Retinal pigment epithelial cell (primary cell): ENCODE measurements at places on chromosomes 13 and 19.

GRCh38 chr19:54189145-54189734 lies at the start of gene MBOAT7:
MBOAT7 (minus strand) TSS chr19:54189580; CDS start chr19:54188508, 1,072 bp downstream.
- no peak for DNase-seq

GRCh38 chr13:25415241-25415640 lies 43.5 kb downstream of the ATP8A2 start:
- DNase-seq: no peak

DNA sequence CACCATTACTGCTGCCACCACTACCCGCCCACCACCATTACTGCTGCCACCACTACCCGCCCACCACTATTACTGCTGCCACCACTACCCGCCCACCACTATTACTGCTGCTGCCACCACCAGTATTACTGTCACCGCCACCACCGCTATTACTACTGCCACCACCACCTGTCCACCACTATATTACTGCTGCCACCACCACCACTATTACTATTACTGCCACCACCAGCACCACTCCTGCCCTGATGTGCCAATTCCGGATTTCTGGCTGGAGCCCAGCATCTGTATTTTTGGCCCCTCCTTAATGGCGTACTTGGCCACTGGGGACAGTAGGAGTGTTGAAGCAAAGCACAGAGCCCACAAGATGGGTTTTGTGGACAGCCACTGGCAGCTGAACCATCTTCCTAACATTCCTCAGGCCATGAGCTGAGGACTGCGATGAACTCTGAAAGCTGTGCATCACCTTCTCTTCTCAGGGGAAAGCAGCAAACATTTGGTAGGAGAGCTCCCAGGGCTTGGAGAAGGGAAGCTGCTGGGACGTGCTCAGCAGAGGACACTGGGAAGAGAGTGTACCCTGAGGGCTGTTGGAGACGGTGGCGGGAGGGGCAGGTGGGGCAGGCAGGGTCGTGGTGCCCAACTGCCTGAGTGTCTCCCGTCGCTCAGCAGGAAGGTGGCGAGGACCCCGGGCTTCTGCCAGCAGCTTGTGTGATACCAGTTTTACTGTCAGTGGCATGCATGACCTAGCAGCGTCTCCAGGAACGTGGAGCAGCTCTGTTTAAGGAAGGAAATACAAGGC lies 23.0 kb downstream of the CUL4A start:
- DNase-seq: no peak

- DNase-seq: no peak
Observed at GRCh38 chr13:48908381-48909055, 67.2 kb upstream of the FNDC3A start.

DNA sequence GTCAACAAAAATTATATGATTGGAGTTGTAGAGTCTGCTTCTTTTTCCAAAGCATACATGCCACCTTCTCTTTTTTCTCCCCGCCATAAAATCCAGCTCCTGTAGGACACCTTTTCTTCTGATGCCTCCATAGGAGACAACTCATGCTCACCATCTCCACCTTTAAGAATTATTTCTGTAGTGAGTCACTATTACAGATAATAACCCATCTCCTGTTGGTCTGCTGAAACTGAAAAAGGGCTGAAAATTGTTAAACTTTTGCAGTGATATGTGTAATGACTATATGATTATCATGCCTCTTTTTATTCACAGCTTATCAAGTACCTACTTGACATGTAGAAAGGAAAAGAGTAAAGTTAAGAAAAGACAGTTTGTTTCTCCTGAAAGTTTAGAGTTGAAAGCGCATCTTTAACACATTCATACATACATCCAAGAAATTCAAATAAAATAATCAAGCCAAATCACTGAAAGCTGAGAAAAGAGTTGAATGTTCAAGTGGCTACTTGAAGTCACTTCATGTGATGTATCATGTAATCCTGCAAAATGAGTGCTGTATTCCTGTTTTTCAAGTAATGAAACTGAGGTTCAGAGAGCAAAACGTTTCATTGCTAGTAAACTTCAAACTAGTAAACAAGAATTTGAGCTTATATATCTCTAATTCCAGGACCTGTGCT lies 35.5 kb upstream of the LPAR6 start:
- no peak for DNase-seq

- DNase-seq: no peak
Observed at GRCh38 chr19:50968716-50969412, 527 bp downstream of the KLK6 start.

GRCh38 chr13:42086582-42086981 lies 38.1 kb downstream of the DGKH start:
- DNase-seq: no peak

DNA sequence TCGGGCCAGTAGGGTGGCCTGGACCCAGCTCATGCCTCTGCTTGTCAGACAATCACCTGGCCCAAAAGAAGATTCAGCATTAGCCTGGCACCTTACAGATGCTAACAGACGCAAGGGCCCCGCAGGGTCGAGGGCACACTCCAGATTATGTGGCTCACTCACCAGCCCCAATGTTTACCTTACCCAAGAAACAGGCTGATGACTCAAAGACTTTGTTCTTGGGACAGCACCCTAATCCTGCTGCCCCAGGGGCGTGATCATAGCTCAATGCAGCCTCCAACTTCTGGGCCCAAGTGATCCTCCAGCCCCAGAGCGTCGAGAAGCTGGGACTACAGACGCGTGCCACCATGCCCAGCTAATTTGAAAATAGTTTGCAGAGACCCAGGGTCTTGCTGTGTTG lies 9.8 kb downstream of the ECSIT start:
- no peak for DNase-seq

GRCh38 chr13:51385114-51385513 lies 45.6 kb downstream of the SERPINE3 start:
- no peak for DNase-seq

DNA sequence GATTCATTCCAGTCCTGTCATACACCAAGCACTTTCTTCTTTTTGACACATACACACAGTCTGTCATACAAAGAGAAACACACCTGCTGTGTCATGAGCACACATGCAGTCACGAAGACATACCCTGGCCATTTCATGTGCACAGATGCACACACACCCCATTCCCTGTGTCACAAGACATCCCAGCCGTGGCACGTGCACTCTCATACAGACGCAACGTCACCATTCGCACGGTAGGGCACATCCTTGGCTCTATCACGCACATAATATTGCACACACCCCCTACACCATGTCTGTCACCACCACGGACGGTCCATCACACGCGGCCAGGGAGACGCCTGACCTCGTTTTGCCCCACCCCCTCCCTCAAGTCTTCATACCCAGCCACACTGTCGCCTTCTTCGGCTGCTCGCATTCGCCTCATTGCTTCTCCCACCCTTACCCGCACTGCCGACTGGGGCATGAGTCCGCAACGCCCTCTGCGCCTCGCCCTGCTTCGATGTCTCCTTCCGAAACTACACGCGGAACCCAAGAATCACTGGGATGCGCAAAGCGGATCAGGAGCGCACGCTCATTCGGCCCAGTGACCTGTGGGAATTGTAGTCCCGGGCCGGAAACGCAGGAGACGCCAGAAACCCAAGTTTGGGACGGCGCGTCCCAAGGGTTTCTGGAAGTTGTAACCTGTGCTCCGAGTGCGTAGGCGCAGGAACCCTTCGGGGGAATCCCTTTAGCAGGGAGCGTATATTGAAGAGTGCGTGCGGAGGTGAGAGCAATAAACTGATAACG lies 6.8 kb upstream of the ZNF283 start:
- DNase-seq: no peak

DNA sequence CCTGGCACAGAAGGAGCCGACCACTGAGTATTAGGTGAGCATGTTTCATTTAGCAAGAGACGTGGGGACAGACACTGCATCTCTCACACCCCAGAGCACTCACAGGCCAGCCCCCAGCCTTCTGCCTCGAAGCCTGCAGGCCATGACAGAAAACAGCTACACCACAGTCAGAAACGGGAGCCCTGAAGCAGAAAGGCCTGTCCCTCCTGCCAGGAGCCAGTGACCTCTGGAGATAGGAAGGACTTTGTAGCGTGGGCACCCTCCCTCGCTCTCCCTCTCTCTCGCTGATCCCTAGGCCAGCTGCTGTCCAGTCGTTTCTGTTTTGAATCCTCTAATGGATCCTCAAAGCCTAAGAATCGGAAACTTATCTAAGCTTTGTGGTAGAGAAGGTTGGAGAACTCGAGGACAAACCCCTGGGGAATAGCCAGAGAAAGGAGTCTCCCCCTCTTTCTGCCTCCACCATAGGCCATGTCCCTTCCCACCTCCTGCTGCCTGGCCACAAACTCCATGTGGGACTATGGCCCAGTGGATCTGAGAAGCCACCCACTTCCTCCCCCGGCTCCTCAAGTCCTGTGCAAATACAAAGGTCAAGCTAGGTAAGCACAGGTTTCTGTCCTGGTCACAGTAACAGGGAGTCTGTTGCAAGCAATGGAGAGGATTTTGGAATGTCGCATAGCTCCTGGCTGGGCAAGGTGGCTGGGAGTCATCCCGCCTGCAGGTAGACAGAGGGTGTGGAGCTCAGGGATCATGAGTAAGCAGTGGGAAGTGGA lies 95.1 kb downstream of the NUFIP1 start:
- no peak for DNase-seq

DNA sequence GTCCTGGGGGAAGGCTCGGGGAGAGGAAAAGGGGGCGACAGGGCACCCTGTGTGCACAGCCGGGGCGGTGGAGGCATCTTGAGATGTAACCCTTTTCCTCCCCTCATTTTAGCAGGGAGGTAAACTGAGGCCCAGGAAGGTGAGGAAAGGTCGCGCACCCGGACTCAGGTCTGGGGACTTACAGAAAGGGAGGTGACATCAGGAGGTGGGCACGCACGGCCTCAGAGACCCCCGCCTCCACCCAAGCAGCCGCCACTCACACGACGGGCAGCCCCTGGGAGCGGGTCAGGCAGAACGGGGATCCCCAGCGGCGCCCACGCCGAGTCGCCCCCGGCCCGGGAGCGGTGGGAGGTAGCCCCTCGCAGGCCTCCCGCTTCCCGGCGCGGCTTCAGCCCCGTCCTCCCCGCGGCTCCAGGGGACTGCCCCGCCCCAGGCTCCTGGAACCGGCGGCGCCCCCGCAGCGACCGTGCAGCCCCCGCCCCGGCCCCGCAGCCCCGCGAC lies 477 bp downstream of the PIP5K1C start:
- no peak for DNase-seq

DNA sequence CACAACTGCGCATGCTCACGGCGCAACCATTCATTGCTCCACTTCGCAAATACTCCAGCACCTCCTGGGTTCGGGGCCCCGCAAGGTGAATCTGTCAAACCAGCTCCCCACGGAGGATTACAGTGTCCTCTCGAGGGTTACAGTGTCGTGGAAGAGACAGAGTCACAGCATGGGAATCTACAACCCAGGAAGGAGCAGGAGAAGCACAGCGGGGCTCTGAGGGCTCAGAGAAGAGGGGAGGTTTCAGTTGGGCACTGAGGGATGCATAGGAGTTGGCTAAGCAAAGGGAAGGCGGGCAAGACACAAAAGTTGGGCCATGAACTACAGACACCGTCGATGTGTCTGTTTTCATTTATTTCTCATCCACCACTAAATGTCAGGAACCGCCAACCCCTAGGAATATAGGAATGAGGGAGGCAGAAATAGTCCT lies 1.0 kb upstream of the GTF2F1 start:
- DNase-seq: no peak

DNA sequence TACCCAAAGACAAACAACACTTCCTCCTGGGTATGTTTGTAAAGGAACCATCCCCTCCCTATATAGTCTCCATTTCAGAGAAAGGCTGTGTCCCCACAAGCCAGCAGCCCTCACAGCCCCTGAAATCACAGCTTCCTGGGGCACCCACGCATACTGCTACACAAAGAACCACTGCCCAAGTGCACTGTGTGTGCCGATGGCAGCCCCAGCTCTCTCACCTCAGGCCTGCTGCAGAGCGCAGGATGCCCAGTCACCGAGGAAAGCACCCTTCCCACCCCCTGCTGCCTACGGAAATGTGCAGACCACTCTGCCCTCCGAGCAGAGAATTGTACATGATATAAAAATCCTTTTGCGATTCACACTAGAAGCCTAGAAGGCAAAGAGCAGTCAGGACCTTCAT lies 39.4 kb downstream of the SOHLH2 start:
- no peak for DNase-seq

- no peak for DNase-seq
Observed at GRCh38 chr13:77692746-77693448, 4.6 kb upstream of the SLAIN1 start.

GRCh38 chr19:18278521-18279265 lies 2.7 kb downstream of the JUND start:
- DNase-seq: no peak

DNA sequence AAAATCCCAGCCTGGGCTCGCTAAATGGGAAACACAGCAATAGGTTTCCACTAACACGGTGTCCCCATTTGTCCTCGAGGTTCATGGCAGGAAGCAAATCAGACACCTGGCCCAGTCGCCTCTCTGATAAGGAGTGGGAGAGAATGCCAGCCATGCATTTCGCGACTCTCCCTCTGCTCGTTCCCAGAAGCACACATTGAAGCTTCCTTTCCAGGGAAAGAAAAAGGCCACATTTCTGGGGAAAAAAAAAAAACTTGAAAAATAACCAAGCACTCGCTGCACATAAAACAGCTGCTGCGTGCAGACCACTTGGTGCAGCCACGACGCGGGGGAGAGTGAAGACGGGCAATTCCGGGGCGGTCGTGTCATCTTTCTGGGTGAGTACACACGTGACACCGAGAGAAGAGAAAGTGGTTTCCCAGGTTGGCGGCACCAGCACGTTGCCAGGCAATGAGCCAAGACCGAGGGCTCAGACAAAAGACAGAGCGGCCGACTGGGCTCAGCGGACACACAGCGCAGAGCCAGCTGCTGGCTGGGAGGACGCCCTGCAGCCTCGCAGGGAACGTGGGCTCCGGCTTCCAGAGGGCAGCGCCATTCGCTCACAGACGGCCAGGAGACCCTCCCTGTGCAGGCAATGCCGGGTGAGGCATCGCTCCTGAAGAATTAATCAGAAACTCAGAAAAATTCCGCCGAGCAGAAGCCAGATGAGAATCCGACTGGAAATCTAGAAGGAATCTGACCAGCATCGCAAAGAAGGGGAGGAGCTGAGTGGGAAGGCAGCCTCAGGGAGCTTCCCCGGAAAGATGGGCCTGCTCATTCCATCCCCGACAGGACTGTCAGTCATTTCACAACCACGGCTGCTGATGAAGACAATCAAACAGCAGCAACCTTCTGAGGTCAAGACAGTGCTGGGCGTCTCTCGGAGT lies 83.2 kb upstream of the IRS2 start:
- no peak for DNase-seq

GRCh38 chr13:53018690-53019647 lies 9.6 kb upstream of the OLFM4 start:
- DNase-seq: no peak
